ENCODE measurements at places on chromosomes 6 and 20.

DNA sequence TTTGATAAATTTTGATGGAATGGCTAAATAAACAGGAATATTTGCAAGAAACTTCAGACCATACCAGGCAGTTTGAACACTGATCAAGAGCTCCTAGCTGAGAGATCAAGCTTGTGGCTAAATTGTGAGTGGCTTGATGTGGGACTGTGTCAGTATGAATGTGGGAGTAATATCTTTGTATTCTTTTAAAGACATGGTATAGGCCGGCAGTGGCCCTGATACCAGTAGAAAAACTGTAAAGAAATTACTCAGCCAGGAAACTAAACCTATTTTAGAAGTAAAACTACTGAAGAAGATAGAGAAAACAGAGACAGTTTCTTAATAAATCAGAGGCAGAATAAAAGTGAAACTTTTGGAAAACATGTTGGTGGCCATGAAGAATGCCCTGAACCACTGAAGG lies 608.4 kb upstream of the SYNCRIP start:
- DNase-seq = no peak

DNA sequence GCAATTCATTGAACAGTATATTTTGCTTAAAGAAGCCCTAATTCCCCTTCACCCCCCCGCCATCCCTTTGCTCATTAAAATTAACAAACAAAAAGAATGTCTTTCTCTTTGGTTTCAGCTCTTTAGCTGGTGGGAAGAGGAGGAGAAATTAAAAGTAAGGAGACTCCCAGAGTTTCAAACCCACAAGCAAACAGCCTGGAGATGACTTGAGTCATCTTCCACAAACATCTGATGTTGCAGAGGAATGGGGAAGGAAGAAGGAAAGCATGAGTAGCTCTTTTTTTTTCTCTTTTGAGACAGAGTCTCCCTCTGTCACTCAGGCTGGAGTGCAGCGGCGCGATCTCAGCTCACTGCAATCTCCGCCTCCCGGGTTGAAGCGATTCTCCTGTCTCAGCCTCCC lies 189.6 kb downstream of the ADAT2 start:
- DNase-seq = no peak

DNA sequence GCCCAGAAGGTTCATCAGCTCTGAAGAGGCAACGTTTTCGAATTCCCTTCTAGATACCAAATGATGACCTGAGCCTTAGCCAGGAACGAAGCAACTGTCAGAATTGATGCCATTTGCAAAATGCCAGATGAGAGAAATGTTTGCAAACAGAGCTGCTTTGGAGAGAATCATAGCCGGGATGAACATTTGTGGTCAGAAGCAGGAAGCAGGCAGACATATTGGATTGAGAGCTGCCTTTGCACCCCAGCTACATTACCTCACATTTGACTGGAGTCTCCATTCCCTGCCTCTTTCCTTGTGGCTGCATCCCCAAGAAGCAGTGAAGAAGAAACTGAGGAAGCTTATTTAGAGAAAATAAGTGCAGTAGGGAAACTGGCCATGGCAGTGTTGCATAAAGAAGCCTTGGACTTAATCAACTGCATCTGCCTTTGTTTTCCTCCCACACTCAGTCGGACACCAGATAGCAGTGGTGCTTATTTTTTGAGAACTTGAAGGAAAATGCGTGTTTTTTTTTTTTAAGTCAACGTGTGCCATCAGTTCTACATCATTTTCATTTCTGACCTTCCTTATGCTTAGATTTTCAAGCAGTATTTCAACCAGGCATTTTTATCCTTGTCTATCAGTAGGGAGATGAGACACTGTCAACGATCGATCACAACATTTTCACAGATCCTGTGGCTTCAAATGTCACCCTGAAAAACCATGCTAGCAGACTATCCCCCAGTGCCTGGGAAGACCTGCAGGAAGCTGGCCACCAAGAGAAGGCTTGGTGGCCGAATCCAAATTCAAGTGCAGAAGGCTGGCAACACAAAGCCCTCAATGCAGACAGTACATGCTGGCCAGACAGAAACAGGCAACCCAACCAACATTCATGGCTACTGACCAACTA lies 541.2 kb upstream of the JARID2 start:
- DNase-seq = no peak

DNA sequence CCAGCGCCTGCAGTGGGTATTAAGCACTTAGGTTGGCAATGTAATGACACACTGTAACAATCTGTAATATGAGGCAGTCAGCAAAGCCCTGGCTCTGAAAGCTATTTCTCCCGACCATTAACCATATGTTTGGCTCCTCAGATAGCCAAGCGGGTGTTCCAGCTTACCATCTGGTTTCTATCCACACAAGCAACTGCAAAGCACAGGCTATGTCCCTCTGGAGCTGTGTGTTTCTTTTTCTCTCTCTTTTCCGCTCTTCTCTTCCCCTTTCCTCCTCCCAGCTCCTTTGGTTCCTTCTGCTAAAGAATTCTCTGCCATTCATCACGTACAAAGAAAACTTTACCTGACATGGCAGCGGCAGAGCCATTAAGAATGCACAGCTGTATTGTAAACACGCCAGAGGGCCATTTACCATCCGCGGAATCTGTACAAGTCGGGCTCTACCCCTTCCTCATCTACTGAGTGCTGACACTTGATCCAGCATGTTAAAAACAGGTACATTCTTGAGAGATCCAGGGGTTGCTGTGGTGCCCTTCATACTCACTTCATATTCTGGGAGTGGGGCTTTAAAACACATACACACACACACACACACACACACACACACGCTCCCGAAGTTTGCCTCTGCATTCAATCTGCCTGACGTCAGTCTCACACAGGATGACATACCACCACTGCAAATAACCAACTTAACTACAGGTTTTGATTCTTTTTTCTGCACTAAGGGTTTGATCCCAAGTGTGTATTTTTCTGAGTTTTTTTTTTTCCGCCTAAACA lies 77.2 kb downstream of the BACH2 start:
- DNase-seq = peak; percentile 48

- no peak for DNase-seq
Observed at GRCh38 chr20:6070829-6071695, 17.2 kb upstream of the LRRN4 start.

DNA sequence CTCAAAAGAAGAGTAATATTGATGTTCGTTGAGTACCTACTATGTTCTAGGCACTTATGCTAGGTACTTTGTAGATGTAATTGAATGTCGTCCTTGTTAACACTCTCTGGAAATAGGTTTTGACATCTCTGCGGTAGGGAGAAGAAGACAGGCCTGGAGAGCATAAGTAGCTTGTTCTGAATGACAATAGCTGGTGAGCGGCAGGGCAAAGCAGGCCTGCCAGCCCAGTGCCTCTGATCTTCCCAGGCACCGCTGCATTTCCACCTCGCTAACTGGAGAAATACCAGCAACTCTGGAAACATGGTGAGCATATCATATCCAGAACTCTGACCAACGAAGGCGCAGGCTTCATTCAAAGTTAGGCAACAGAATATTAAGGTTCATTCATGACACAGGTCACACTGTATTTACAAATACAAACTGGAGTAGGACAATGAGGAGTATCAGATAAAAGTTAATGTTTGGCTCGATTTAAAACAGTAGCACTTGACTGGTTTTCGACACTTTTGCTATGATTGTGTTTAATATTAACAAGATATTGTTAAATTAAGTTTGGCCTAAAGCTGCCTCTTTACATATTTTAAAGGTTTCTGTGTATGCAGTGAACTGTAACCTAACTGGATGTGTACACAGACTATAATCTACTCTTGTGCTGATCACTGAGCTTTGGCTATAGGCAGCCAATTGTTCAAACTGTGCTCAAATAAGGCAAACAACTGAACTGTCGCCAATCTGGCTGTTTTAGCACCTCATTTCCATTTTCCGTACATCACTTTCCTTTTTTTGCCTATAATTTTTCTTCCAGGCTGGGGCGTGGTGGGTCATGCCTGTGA lies 54.1 kb downstream of the PPP1R3G start:
- DNase-seq = no peak

GRCh38 chr6:75643173-75643572 lies 41.5 kb downstream of the SENP6 start:
- no peak for DNase-seq

- no peak for DNase-seq
Observed at GRCh38 chr6:126374372-126374771, 34.5 kb downstream of the CENPW start.

DNA sequence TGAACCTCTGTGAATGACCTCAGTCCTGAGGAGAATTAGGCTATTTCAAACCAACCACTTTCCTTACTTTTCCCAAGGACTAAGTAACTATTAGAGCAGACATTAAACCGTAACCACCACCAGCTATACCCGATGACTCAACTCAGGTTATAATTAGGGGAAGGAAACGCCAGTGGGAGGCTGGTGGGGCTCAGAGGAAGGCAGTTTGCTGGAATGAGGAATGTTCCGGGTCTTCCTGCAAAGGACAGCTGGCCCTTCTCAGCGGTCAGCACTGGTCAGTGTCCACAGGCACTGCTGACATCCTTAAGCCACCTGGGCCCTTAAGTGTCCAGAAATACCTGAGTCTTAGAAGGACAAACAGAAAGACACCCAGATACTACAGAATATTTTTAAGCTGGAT lies 515.2 kb downstream of the MAFB start:
- DNase-seq = no peak

- no peak for DNase-seq
Observed at GRCh38 chr6:11272491-11273192, 40.2 kb upstream of the NEDD9 start.

DNA sequence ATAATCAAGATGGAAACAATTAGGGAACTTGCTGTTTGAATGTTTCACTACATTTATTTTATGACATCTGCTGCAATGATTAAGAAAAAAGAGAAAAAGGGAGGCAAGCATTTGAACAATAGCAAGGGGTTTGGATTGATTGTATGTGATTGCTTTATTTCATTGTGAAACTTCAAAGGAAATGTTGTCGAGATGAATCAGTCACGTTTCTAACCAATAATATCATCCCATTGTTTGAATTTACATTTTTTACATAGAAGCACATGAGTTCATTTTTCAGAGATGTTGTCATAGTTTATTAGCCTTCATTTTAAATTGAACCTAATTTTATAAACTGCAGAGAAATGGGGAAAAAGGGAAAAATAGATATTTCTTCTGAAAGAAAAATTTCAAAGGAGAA lies 572.0 kb downstream of the KIF16B start:
- DNase-seq = no peak

DNA sequence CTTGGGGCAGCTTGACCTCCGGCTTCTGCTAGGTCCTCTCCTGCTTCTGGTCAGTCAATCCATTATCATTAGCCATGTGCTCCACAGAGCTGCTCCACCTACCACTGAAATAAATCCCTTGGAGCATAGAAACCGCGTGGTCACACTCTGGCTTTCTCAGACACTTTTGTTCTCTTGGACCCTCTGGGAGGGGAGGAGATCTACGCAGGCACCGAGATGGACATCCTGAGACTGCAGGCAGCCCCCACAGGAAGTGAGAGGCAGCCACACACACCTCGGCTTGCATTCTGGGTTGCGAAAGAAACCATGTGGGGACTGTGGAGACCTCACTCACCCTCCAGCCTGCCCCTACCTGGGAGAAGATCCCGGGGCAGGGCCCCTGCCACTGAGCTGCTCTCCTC lies 79.5 kb downstream of the FYN start:
- no peak for DNase-seq

DNA sequence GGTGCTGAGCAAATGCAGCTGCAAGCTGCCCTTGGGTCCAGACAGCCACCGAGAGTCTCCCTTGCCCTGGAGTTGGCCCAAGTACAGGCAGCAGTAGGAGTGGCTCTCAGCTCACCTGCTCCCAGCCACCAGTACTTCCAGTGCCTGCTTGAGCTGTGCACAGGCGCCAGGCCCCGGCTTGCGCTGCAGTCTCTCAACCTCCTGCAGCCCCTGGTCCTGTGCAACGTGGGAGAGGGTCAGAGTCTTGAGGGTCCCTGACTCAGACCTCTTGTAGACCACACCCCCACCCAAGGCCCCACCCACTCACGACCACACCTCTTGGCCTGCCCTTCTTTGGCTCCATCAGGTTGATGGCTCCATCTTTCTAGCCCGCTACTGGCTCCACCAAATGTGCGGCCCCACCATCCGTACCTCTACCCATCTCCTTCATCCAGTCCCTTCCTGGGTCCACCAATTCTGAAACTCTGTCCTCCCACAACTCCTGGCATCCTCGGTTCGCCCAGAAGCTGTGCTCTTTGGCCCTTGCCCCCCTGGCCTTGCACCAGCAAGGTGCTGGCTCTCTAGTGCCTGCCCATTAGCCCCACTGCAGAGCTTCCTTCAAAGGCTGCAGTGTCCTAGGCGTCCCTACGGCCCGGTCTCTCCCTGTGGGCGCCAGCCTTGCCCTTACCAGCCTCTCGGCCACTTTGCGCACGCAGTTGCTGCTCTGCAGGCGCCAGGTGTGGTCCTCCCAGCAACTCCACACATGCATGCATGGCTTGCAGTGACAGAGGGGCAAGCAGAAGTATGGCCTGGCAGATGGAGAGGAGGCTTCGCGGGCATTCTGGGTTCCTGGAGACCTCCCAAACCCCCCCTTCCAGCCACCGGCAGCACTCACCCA lies 16.5 kb upstream of the SPAG4 start:
- no peak for DNase-seq

- no peak for DNase-seq
Observed at GRCh38 chr6:105644691-105645090, 241.8 kb upstream of the PREP start.

Measured in midbrain (tissue), 1 donor.